ENCODE measurements at places on chromosomes 6 and 20.

GRCh38 chr6:155542036-155542435 lies 86.4 kb upstream of the NOX3 start:
- DNase-seq = no peak

- no peak for DNase-seq
These were observed 861.1 kb downstream of the DHX35 start for GRCh38 chr20:39823224-39823623.

- DNase-seq = no peak
These were observed 62.0 kb upstream of the HFE start for GRCh38 chr6:26025047-26025893.

GRCh38 chr6:154428897-154429296 lies 72.3 kb upstream of the IPCEF1 start:
- DNase-seq = no peak

DNA sequence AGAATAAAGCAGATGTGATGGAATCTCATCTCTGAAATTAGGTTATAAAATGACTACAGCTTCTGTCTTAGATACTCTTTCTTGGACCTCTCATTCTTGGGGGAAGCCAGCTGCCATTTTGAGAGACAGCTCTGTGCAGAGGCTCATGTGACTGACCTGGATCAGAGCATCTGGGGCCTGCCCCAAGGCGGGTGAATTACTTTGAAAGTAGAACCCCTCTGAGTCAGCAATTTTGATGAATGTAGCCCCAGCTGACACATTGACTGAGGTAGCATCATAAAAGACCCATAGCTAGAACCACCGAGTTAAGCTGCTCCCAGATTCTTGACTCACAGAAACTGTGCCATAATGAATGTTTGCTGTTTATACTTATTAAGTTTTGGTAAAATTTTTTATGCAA lies 124.5 kb downstream of the THEMIS start:
- DNase-seq = no peak

- DNase-seq = no peak
These were observed 187.1 kb upstream of the RNF217 start for GRCh38 chr6:124775121-124775520.

GRCh38 chr6:108689272-108690161 lies 128.8 kb downstream of the FOXO3 start:
- peak; percentile 68 for DNase-seq

- no peak for DNase-seq
These were observed 34.4 kb upstream of the GCLC start for GRCh38 chr6:53579338-53579737.

DNA sequence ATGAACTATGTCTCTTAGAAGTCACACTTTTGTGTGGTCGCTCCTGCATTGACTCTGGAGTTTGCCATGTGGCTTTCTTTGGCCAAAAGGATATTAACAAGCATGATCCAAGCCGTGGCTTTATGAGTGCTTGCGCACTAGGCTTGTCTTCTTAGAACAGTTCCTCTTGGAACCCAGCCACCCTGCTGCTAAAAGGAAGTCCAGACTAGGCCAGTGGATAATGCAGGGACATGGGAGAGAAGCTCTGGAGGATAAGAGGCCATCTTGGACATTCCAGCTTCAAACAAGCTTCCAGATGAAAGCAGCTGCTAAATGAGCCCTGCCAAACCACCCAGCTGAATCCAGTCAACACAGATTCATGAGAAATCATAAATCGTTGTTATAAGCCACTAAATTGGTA lies 346.4 kb downstream of the CDC5L start:
- DNase-seq = no peak

- DNase-seq = no peak
These were observed 147.6 kb upstream of the ECI2 start for GRCh38 chr6:4282926-4283325.

DNA sequence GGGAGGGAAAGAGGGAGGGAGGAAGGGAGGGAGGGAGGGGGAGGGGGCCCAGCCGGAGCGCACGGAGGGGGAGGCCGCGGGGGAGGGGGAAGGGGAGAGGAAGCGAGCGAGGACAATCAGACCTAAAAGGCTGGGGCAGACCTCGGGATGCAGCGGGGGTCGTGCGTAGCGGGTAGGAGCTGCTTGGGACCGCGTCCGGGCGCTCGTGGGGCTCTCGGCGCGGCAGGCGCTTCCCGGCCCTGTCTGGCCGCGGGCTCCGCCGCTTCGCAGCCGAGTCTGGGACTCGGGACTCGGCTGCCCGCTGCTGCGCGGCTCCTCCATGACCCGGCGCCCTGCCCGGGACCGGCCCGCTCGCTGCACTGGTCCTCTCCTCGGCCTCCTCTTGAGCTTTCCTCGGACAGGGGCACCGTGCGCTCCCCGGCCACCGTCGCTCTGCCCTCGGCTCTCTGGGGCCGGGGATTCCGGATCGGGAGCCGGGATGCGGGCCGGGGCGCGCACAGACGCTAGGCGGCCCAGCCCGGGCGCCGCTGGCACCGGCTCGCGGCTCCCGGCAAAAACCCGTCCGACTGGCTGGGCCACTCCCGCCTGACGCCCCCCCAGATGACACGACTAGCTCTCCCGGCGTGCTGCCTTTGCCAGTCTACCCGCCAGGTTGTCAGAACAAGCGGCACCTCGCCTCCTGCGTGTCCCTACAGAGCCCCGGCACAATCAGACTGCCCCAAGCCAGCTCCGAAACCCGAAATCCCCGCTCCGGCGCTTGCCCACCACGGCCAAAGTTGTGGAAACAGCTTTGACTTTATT lies 2.2 kb downstream of the TFAP2A start:
- no peak for DNase-seq

DNA sequence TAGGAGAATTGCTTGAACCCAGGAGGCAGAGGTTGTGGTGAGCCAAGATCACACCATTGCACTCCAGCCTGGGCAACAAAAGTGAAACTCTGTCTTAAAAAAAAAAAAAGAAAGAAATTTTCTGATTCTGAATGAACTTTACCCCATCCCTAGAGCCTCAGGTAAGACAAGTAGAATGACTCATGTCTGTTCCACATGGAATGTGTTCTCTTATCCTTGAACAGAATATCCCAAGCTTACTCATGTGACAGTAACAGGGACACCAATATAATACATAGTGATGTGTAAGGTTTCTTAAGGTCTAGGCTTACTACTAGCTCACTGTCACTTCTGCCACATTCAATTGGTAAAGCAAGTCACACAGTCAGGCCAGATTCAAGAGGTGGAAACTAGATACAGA lies 219.6 kb upstream of the BTBD3 start:
- DNase-seq = no peak

- DNase-seq = no peak
These were observed 223.1 kb downstream of the EYA2 start for GRCh38 chr20:47117773-47118172.

- DNase-seq = no peak
These were observed 71.5 kb downstream of the DLGAP4 start for GRCh38 chr20:36377348-36378326.
